ENCODE measurements at places on chromosomes 4 and X. TPM values are rescaled to one million over a fixed set of nuclear protein-coding genes. Genes with fewer than 3 reads are reported as not detected.
A peak's percentile ranks its signal among the peaks of the same experiment; 100 is the strongest.

DNA sequence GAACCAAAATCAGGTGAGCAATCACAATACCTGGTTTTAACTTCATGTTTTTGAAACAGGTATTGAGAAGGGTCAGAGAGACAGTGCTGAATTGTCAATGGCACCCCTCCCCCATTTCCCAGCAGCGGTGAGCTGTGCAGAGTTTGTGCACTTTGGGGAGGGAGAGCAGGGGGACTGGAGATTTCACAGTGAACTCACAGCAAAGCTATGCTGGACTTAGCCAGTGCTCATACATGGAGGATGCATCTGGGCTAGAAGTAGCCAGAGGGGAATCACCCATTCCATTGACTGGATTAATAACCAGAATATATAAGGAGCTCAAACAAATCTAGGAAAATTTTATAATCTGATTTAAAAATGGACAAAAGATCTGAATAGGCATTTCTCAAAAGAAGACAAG, 612.6 kb downstream of the STPG2 start:
- no peak for DNase-seq

DNA sequence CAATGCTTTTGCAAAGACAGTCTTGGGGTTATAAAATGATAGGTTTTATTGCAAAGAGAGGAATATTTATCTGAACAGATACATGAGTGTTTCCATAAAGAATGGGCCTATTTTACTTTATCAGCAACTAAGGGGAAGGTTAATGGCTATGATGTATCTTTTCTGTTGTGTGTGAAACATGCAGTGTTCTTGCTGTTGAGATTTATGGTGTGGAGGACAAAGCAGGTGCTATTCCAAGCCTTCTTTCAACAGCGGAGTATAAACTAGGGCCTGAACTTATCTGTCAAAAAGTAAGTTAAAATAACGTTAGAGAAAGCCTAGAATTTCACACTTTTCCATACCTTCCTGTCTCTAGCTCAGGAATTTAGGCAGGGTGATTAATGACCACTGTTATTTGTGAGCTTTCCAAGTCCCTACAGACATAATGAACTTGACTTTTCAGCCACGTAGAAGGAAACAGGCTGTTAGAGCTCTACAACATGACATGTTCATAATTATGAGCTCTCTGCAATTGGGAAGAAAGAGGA, 411.4 kb downstream of the IL1RAPL1 start:
- no peak for DNase-seq

DNA sequence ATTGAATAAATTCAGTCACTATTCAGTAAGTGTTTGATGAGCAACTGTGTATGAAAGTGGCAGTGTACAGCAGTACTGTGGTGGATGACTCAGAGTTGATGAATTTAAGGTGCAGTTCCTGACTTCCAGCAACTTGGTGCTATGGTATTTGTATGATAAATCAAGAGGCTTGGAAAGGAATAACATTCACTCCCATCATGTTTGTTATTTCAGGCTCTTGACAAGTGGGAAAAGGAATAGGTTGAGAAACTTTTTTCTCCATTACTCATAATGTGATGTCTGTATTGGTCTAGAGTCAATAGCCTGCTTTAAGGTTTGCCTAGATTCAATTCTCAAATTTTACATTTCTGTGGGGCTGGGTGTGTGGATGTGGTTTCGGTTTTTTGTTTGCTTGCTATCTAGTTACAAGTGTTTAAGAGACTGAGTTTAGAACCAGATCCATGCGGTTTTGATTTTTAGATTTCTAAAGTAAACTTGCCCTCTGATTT, 35.1 kb upstream of the CYP2U1 start:
- peak; percentile 42 for DNase-seq

- no peak for DNase-seq
These were observed 41.4 kb downstream of the JADE3 start for GRCh38 chrX:46953597-46953996.

DNA sequence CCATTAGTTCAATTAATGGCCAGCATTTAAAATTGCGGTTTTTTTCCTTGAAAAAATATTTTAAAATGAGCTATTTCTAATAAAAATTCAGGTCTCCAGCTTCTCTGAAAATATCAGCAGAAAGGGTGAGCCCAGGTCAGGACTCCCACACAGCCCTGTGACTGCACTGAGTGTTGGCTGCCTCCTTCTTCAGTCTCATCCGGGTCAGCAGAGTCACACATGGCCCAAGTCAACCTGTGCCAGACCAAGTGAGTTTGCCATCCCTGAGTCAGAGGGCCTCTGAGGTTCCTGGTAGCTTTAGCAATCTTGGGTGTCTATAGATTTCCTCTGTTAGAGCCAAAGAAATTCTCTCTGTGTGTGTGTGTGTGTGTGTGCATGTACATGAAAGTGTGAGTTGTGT, 22.1 kb upstream of the MSX1 start:
- DNase-seq, result no peak

DNA sequence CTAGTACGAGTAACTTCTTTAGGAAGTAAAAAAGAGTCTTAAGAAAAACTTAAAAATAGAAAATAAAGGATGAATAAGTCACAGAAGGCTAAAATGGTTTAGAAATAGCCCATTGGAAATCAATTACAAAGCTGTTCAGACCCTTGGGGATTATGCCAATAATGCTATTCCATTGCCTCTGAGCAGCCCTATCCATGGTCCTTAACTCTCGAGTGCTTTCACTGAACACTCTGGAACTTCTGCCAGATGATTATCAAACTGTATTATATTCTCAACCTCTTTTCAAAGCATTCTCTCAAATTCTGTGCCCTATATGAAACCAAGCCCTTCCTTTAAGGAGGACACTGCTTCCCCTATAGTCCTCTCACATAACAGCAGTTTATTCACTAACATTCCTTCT, 17.0 kb downstream of the SLC9B1 start:
- DNase-seq, result no peak

DNA sequence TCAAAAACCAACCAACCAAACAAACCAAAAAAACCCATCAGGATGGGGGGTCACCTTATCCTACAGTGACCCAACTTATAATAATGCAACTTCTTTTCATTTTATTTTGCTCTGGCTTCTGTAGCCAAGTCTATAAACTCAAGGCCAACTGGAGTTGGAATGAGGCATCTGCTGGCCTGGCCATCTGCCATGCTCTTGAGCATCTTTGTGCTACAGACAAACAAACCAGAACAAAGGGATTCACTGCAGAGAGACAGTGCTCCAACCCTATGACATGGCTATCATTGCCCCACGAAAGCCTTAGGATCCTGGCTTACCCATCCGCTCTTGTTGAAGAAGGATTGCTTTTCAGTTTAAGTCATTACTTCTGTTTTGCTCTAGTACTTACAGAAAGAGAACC, 49.2 kb upstream of the SCRG1 start:
- no peak for DNase-seq

DNA sequence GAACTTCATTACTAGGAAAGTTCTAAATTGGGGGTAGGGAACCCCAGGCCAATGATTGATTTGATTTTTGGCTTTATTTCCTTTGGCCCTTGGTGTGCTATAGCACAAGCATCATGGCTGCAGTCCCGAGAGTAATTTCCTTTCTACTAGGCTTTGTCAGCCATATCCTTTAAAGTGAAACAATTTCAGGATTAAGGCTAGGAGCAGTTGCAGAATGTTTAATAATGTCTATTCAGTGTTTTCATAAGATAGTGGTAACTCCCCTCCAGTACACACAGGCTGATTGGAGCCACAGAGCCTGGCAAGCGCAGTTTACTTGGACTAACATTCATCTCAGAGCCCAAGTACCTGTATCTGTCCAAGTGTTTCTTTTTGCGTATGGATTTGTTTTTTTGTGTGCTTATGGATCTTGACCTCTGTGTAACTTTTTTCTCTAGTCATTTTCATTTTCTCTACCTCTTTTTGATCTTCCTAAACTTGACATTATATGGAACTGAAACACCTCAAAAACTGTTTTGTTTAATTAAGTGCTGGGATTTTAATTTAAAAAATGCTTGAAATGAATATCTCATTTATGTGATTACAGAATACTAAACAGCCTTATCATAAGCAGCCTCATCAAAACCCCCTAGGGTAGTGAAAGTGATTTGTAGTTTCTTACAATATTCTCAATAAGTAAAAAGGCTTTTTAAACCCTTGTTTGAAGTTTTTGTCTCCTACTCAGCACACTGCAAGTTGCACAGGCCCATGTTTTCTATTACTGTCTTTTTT, 7.5 kb downstream of the STIM2 start:
- DNase-seq, result no peak

GRCh38 chrX:101386542-101386885, 523 bp upstream of the BTK start:
- DNase-seq, result no peak

Gene FATE1
- total RNA-seq, result not detected

GRCh38 chr4:75930152-75930551, 10.7 kb downstream of the NAAA start:
- no peak for DNase-seq

Gene IL2RG
- 278 TPM for total RNA-seq

GRCh38 chrX:118717678-118718391, 9.6 kb upstream of the IL13RA1 start:
- no peak for DNase-seq

GRCh38 chrX:120517936-120518335, 42.8 kb downstream of the CUL4B start:
- no peak for DNase-seq

Gene UGT2A2
- not detected for total RNA-seq

DNA sequence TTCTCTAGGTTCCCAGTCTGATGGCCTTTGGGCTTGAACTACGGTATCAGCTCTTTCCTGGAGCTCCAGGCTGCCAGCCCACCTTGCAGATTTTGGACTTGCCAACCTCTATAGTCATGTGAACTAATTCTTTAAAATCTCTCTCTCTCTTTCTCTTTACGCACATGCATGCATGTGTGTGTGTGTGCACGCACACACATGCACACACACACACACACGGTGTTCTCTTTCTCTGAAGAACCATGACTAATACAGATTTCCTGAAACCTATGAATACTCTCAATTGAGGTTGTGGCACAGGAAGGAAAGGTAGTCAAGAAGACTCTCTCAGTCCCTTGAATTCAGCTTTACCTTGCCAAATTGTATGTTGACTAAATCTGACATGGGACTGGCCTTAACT, 6.2 kb upstream of the ZCCHC13 start:
- DNase-seq, result peak; percentile 31

- no peak for DNase-seq
These were observed 98.6 kb upstream of the LRPAP1 start for GRCh38 chr4:3630598-3631543.

Gene LINC00632
- total RNA-seq, result 0.62 TPM

DNA sequence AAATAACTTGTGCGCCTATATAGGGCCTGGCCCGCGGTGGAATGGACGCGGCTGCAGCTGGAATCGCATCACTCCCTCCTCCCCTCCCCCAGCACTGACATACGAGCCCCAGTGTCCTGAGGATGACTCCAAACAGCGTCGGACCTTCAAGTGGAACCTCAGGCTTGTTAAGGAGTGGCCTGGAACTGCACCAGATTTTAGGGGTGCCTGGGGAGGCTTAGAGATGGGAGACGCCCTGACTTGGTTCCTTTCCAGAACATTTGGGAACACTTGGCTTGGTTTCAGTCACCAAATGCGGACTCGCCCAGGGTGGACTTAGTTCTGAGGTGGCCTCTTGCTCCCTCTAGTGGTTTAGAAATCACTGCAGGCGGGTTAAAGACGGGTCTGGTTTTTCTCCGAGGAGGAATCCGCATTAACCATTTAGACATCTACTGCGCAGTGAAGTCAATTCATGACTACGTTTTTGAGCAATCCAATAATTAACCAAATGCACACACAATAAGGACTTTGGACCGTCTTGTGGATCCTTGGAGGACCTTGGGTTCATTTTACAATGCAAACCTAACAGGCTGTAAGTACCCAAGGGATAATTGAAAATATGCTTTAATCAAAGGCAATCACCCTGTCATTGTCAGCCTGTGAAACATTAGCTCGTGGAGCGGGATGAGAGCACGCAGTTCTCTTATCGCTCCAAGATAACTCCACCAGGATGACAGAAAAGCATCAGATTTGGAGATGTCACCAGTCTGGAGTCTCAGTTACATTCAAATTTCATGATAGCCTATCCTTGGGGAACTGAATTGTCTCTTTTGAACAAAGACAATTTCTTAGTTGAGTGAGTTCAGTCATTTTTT, 11.2 kb upstream of the PDGFRA start:
- peak; percentile 68 for DNase-seq

GRCh38 chr4:21507439-21507838, 441.1 kb downstream of the KCNIP4 start:
- DNase-seq, result no peak

GRCh38 chrX:85244450-85245211, 840 bp downstream of the ZNF711 start:
- peak; percentile 16 for DNase-seq

DNA sequence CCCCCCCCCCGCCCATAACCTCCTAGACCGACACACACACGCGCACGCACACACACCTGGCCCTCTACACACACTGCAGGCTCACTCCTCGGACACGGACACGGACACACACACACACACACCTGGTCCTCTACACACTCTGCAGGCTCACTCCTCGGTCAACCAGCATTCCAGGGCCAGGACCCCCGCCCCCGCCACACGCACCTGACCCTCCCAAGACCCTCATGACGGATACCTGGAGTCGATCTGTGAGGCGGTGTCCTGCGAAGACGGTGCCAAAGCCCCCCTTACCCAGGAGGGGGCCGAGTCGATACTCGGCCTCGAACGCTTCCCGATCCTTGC, 552 bp downstream of the PIM2 start:
- DNase-seq, result no peak

DNA sequence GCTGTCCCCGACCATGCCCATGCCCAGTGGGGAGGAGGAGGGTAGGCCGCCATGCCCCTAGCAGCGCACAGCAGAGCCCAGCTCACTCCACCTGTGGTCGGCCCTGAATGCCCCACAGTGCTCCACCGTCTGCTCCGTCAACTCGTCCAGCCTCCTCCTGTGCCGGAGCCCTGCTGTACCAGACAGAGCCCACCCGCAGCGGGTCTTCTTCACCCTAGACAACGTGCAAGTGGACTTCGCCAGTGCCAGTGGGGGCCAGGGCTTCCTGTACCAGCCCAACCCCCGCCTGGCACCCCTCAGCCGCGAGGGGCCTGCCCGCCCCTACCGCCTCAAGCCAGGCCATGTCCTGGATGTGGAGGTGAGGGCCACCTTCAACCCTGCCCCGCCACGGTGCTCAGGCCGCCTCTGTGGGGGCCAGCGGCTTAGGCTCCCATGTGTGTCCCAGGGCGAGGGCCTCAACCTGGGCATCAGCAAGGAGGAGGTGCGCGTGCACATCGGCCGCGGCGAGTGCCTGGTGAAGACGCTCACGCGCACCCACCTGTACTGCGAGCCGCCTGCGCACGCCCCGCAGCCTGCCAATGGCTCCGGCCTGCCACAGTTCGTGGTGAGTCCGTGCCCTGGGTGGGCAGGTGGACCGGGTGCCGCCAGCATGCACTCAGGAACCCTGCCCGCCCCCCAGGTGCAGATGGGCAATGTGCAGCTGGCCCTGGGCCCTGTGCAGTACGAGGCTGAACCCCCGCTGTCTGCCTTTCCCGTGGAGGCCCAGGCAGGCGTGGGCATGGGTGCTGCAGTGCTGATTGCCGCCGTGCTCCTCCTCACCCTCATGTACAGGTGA, 6.9 kb upstream of the SRPK3 start:
- peak; percentile 2 for DNase-seq

Gene KCNE5
- 0.35 TPM for total RNA-seq

- DNase-seq, result peak; percentile 43
These were observed 42.9 kb downstream of the AFF1 start for GRCh38 chr4:86977621-86978184.

Gene KIAA1210
- total RNA-seq, result not detected

GRCh38 chr4:104915864-104916263, 230.8 kb upstream of the TET2 start:
- DNase-seq, result no peak

- DNase-seq, result no peak
These were observed 3.8 kb downstream of the UGT2A1 start for GRCh38 chr4:69649207-69649606.

Gene SPANXB1
- not detected for total RNA-seq

Gene DMD
- 1.8 TPM for total RNA-seq

Data from activated CD4-positive, alpha-beta T cell treated with anti-CD3 and anti-CD28 coated beads for 36 hours (primary cell).